Activated CD4-positive, alpha-beta T cell treated with anti-CD3 and anti-CD28 coated beads, Interleukin-2, amount 50 U/mL, for 48 hours (primary cell): ENCODE measurements at places on chromosomes 4 and X.

- DNase-seq: no peak
Measured at GRCh38 chr4:4338210-4339001, 48.4 kb downstream of the ZBTB49 start.

- DNase-seq: no peak
Measured at GRCh38 chr4:108828620-108829019, 65.8 kb upstream of the ETNPPL start.

- no peak for DNase-seq
Measured at GRCh38 chr4:103012060-103012459, 7.4 kb downstream of the SLC9B1 start.

DNA sequence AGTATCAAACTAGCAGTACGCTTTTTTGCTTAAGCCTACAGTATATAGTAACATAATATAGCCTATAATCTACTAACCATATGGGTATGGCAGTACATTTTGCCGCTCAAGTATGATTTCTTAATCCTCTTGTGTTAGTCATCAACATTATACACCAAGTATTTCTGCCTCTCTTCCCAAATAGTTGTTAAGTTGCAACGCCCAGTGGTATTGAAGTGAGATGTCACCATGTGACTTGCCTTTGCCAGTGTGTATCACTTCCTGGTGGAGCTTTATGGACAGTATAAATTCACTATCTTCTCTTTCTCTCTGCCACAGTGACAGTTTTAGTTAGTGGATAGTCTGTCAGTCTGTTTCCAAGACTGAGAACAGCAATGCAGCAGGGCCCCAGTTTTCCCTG lies 535.5 kb downstream of the PDHA2 start:
- DNase-seq: no peak

- DNase-seq: no peak
Measured at GRCh38 chr4:114754616-114755015, 156.0 kb downstream of the UGT8 start.

DNA sequence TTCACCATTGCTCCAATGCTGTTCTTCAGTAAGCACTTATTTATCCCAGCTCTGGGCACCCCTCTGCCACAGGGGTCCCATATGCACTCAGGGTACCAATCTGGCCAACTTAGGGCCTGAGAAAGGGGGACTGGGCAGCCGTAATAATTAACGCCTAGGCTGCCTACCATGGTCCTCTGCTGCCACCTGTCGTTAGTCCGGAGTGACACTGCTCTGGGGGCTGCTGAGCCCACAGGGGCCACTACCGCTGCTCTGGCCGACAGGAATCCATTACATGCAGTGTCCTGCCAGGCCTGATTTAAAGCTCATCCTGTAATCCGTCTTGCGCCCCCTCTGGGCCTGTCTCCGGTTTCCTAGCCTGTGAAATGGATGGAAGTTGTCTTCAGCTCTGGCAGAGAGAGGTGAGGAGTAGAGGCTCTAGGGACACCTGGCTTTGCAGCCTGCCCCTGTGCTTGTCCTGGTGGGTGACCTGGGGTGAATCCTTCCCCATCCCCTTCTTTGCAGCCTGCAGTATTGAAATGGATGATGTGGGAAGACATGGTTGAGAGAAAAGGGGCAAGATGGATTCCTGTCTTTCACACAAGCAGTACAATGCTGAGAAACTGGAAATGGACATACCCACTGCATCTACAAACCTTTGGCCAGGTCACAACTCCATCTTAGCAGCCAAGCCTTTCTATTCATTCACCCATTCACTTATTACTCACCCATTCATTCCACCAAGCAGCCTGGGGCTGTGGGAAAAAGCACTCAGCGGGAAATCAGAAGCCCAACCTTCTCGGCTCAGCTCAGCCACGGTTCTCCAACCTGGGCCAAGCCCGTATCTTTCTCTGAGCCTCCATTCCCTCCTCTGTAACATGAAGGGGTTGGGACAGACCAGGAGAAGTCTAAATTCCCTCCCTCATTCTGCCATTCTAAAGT lies 116.3 kb upstream of the NALF2 start:
- peak; percentile 29 for DNase-seq

GRCh38 chr4:13989501-13989900 lies 362.0 kb upstream of the BOD1L1 start:
- DNase-seq: no peak

GRCh38 chr4:48645225-48645794 lies 134.8 kb downstream of the FRYL start:
- DNase-seq: no peak

- no peak for DNase-seq
Measured at GRCh38 chr4:79848329-79848728, 224.7 kb downstream of the ANTXR2 start.

- DNase-seq: no peak
Measured at GRCh38 chr4:8495803-8496202, 55.2 kb downstream of the TRMT44 start.

GRCh38 chr4:24470666-24471485 lies 113.5 kb downstream of the DHX15 start:
- DNase-seq: peak; percentile 27

- DNase-seq: peak; percentile 5
Measured at GRCh38 chr4:125315576-125316400, 1.0 kb downstream of the FAT4 start.

DNA sequence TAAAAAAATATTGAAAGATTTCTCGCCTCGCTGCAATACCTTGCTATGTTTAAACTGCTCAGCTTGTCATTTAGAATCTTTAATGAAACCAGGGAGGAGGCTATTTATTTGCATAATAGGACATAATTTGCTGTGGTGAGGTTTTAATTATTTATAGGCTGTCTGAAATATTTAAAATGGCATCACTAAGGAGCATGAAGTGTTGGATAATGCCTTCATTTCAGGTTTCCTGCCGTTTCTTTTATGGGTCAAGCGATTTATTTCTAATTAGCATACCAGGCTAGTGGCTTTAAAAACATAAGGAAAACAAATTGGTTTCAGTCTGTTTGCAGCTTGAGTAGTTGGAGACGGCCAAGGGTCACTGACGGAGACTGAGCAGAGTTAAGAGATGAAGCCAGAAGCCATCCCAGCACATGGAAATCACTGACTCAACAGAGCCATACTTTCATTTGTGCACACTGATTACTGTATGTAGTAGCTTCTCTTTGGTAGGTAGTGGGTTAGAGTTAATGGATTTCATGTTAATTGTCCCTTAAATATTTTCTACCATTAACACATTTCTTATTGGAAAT lies 1962.4 kb upstream of the TENM3 start:
- no peak for DNase-seq

GRCh38 chr4:82136161-82136801 lies 237.5 kb downstream of the HNRNPD start:
- DNase-seq: no peak

DNA sequence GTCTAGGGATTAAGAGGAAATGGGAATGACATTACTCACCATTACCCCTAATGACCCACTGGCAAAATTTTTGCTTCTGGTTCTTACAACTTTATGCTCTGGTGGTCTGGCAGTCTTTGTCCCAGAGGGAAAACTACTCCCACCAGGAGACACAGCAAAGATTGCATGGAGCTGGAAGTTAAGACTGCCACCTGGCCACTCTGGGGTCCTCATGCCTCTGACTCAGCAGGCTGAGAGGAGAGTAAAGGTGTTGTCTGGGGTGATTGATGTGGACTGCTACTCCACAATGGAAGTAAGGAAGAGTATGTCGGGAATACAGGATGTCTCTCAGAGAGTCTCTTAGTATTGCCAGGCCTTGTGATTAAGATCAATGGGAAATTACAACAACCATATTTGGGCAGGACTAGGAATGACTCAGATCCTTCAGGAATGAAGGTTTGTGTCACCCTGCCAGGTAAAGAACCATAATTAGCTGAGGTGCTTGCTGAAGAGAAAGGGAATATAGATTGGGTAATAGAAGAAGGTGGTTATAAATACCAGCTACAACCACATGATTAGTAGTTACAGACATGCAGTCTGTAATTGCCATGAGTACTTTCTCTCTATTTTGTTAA lies 215.5 kb downstream of the GPAT3 start:
- DNase-seq: no peak

DNA sequence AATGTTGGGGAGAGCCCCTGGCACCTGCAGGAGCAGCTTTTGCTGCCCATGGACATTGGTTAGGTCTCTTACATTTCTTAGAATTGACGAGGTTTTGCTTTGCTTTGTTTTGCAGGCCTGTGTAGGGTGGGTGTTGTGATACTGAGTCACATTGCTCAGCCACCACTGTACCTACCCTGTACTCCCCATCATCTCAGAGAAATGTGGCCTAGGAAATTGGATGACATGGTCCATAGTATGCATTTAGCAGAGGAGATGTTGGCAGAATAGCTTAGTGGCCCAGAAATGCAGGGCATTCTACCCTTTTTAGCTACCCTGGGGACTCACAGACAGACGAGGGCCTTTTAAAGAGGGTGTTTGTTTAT lies 43.7 kb downstream of the IL21 start:
- peak; percentile 28 for DNase-seq

DNA sequence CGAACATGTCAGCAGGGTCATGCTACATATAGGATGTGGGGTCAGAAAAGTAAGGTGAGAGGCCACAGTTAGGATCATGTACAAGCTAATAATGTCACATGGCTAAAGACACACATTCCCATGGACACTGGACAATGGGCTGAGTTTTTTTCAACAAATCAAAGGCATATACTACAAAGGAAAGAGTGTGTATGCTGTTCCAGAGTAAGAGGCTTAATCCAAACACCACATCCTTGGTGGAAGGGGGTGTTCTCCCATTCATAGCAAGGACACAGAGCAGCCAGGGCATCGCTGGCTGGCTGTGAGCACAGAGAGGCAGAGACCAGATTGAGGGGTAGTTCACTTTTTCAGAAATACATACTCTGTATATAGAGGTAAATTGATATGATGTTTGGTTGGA lies 131.7 kb downstream of the MGST2 start:
- DNase-seq: no peak

DNA sequence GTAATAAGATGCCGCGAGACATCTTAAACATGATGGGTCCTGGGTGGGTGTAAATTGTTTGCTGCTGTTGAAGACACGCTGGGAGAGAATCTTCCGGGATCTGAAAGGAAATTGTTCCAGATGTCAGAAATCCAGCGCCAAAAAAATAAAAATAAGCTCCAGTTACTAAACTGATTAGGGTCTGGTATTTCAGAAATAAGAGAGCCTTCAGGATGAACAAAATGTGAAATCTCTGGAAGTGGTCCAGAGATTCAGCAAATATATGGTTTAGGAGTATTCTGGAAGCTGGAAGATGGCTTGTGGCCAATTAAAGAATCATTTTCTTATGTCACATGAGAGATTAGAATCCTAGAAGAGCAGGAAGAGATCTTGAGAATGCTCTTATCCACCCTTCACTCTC lies 75.8 kb upstream of the NHS start:
- DNase-seq: no peak

GRCh38 chr4:74105656-74106280 lies 6.8 kb upstream of the CXCL2 start:
- DNase-seq: no peak

- DNase-seq: no peak
Measured at GRCh38 chr4:11223311-11223710, 205.4 kb downstream of the HS3ST1 start.

DNA sequence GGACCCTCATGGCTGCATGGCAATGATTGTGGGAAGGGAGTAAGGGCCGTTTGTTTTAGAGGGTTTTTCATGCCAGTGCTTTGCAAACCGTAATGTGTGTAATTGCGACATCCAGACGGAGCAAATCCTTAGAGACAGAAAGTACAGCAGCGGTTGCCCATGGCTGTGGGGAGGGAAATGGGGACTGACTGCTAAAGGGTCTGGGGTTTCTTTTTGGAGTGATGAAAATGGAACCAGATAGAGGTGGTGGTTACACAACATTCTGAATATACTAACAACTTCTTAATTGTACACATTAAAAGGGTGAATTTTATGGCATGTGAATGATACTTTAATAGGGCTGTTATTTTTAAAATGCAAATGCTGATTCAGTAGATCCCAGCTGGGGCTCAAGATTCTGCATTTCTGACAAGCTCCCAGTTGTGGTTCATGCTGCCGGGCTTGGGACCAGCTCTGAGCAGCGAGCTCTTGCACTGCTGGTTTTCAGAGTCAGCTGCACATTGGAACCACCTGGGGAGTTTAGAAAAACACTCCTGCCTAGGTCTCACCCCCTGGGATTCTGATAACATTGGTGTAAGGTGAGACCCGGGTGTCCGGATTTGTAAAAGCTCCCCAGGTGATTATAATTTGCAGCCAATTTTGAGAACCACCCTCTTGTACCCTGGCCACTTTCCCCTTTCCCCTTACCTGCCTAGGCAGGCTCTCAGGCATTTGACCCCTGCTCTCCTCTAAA lies 47.7 kb downstream of the PRPS1 start:
- DNase-seq: no peak

- DNase-seq: no peak
Measured at GRCh38 chr4:124711471-124712371, 811 bp downstream of the ANKRD50 start.

DNA sequence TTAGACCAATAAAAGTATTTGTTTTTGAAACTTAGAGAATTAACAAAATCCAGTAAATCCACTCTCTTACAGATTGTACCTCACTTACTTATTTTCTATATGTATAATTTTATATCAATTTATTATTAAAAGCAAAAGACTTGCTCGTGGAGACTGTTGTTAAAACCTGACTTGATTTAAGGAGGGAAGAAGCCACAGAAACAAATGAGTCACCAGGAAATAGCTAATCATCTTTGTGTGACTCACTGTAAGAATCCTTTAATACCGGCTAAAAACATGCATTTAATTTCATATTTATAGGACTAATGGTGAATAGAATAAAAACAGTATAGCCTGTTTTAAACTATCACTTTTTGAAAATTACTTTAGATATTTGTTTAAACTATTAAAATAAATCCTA lies 29.9 kb upstream of the UBE2NL start:
- no peak for DNase-seq

GRCh38 chrX:28718450-28718849 lies 131.2 kb downstream of the IL1RAPL1 start:
- DNase-seq: no peak

GRCh38 chr4:73104695-73105094 lies 35.2 kb upstream of the COX18 start:
- DNase-seq: no peak

DNA sequence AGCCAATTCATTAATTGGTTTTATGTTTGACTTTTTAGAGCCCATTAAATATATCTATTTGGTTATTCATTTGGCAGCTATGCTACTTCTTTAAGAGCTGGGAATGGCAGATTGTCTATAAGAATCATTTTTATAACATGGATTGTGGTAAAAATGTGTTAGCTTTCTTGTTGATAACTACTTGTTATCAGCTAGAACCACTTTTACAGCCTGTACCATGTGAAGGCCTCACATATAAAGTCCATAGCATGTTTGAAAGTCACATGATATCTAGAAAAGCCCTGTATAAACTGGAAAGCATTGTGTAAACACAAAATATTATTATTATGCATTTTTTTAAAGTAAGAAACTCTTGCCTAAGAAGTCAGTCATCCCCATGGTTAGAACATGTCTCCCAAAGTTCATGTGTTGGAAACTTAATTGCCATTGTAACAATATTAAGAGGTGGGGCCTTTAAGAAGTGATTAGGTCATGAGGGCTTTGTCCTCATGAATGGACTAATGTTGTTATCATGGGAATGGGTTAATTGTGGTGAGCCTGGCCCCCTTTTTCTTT lies 110.9 kb upstream of the BMP2K start:
- DNase-seq: no peak
